ENCODE measurements at places on chromosomes 13 and 19. TPM values are rescaled to one million over a fixed set of nuclear protein-coding genes. Genes with fewer than 3 reads are reported as not detected.

PTPRH gene
- not detected for total RNA-seq

DNA sequence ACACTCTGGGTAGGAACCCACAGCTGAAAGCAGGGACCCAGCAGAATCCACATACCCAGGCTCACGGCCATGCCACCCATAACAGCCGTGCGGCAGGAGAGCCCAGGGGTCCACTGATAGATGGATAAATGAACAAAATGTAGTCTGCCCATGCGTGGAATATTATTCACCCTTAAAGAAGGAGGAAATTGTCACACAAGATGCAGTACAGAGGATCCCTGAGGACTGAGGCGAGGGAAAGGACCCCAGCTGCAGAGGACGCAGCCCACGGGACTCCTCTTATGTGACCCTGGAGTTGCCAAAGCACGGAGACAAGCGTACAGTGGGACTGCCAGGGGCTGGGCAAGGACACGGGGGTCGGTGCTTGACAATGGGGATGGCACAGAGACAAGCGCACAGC lies 10.7 kb downstream of the GRTP1 start:
- no peaks in the 10 kb centered on the region for H3K27me3 ChIP-seq
- no peaks in the 10 kb centered on the region for H3K36me3 ChIP-seq
- no peak for DNase-seq
- no peak overlapping the region for H3K27ac ChIP-seq
- no peak overlapping the region for H3K4me3 ChIP-seq

DNA sequence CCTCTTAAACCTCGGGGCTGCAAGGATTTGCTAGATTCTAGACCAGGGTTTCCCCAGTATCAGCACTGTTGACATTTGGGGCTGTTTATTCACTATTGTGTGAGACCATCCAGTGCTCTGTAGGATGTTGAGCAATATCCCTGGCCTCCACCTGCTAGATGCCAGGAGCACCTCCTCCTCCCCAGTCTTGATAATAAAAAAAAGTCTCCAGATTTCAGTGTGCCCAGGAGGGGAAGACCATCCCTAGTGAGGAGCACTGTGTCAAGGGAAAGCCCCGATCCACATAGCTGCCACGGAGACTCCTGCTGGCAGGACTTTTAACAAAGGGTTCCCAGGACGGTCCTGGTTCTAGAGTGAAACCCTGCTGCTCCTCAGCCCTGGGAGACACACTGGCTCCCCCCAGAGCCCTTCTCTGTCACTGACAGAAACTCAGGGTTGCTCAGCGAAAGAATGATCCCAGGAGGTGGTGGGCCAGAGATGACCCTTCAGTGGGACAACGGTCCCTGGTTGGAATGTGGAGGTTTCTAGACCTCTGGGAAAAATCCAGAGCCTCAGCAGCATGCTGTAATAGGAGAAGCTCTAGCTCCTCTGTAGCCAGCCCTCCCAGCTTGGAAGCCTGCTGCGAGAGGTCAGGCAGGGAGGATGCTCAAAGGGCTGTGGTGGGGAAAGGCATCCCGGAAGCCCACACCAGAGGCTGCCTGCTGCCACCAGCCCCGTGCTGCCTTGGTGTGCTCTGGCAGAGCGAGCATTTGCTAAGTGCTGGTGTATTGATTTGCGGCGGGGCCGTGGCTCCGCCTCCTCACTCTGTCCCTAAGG lies 20.3 kb downstream of the LYL1 start:
- no peak for DNase-seq
- no peaks in the 10 kb centered on the region for H3K27me3 ChIP-seq
- H3K27ac ChIP-seq, result no peak overlapping the region
- H3K4me3 ChIP-seq, result no peak overlapping the region
- H3K4me1 ChIP-seq, result peaks cover 8% of the 10 kb centered on the region

DNA sequence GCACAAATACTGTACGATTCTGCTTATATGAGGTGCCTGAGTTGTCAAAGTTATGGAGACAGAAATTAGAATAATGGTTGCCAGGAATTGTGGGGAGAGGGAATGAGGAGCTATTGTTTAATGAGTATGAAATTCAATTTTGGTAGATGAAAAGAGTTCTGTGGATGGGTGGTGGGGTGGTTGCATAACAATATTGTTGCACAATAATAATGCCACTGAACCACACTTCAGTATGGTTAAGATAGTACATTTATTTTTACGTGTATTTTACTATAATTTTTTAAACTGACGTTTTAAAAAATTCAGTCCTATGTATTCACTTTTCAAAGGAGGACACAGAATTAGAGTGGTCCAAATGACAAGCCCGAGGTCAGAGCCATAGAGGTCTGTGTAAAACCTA lies 1.8 kb upstream of the OXGR1 start:
- H3K27ac ChIP-seq, result no peak overlapping the region
- DNase-seq, result no peak
- no peaks in the 10 kb centered on the region for H3K27me3 ChIP-seq
- no peaks in the 10 kb centered on the region for H3K4me1 ChIP-seq
- H3K36me3 ChIP-seq, result no peaks in the 10 kb centered on the region
- no peak overlapping the region for H3K4me3 ChIP-seq

GRCh38 chr13:26861941-26862340 lies 101.4 kb upstream of the GPR12 start:
- H3K27ac ChIP-seq, result no peak overlapping the region
- DNase-seq, result no peak
- no peaks in the 10 kb centered on the region for H3K27me3 ChIP-seq
- H3K4me3 ChIP-seq, result no peak overlapping the region

- H3K27ac ChIP-seq, result peak overlapping the region; percentile 43
- no peaks in the 10 kb centered on the region for H3K27me3 ChIP-seq
- H3K36me3 ChIP-seq, result no peaks in the 10 kb centered on the region
- peak overlapping the region; percentile 29 for H3K4me3 ChIP-seq
Measured at GRCh38 chr19:940591-941291, 14.9 kb downstream of the ARID3A start.

GRCh38 chr19:30106417-30107095 lies 164.5 kb downstream of the URI1 start:
- H3K4me3 ChIP-seq, result no peak overlapping the region
- H3K4me1 ChIP-seq, result no peaks in the 10 kb centered on the region
- DNase-seq, result no peak
- no peaks in the 10 kb centered on the region for H3K36me3 ChIP-seq
- no peak overlapping the region for H3K27ac ChIP-seq

SYMPK gene
- total RNA-seq, result 98.2 TPM

SKA3 gene
- 0.33 TPM for total RNA-seq

KASH5 gene
- total RNA-seq, result 0.23 TPM

- no peaks in the 10 kb centered on the region for H3K27me3 ChIP-seq
- H3K27ac ChIP-seq, result peak overlapping the region; percentile 98
- peak overlapping the region; percentile 100 for H3K4me3 ChIP-seq
- no peak for DNase-seq
- peaks cover 5% of the 10 kb centered on the region for H3K36me3 ChIP-seq
Measured at GRCh38 chr19:13153569-13154240, 3.5 kb downstream of the IER2 start.

CEACAM1 gene
- 1.3 TPM for total RNA-seq

HNRNPA1L2 gene
- total RNA-seq, result 19.8 TPM

- no peak overlapping the region for H3K4me3 ChIP-seq
- DNase-seq, result no peak
- no peaks in the 10 kb centered on the region for H3K27me3 ChIP-seq
- no peaks in the 10 kb centered on the region for H3K4me1 ChIP-seq
- no peak overlapping the region for H3K27ac ChIP-seq
Measured at GRCh38 chr13:53045189-53045588, 16.6 kb downstream of the OLFM4 start.

Measured in CD4-positive, alpha-beta memory T cell (primary cell).